ENCODE measurements at places on chromosomes 7 and 10.

GRCh38 chr7:142375710-142376313 lies 118.0 kb upstream of the PRSS58 start:
- DNase-seq, result no peak

- DNase-seq, result no peak
These were observed 25.2 kb downstream of the CDHR3 start for GRCh38 chr7:105988276-105988675.

DNA sequence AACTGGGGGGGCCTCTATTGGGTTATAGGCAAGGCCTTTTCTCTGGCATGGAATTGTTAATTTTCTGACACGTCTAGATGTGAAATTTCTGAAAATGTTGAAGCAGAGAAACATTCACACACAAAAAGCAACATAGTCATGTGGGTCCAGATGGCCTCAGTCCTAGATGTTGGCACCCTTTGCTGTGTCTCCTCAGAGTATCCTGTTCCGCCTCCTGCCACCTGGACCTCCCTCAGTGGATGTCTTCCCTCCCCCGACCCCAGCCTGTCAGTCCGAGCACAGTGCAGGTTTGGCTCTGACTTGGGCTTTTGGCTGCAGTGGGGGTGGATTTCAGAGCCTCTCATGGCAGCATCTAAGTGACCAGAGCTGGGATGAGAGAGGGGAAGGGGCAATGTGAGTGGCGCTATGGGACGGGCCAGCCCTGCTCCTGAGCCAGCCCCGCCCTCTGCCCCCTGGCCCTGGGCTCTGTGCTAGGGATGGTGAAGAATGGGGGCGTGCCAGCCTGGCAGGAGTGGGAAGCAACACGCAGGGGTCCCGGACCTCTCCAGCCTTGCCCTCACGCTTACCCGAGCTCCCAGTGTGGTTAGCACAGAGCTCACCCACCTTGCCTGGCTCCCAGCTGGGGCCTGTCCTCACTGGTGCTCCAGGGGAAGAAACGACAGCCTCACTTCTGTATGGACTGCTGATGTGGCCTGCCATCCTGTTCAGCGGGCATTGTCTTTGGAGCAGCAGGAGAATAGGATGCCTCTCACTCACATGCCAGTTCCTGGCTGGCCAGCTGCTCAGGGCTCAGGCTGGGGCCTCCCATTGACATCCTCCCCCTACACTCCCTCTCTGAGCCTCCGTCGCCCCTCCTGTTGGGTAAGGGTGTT lies 6.2 kb downstream of the ATP6V0E2 start:
- DNase-seq, result no peak

- DNase-seq, result no peak
These were observed 3.3 kb downstream of the MUC3A start for GRCh38 chr7:100952641-100953040.

- no peak for DNase-seq
These were observed 103.4 kb downstream of the FAM204A start for GRCh38 chr10:118238573-118239235.

DNA sequence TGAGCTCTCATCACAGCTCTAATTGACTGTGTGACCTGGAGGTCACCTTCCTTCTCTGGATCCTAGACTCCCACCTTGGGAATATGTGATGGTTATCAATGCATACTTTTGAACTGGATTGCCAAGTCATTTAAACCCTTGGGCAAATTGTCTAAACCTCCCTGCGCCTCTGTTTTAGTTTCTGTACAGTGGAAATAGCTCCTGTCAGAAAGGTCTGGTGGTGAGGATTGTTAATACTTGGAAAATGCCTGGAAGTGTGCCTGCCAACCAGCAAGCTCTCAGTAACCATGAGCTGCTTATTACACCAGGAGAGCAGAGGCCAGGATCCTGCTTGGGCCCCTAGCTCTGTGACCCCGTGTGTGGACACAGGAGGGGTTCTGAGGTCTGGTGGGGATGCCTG lies 108.7 kb upstream of the PPIF start:
- DNase-seq, result no peak

DNA sequence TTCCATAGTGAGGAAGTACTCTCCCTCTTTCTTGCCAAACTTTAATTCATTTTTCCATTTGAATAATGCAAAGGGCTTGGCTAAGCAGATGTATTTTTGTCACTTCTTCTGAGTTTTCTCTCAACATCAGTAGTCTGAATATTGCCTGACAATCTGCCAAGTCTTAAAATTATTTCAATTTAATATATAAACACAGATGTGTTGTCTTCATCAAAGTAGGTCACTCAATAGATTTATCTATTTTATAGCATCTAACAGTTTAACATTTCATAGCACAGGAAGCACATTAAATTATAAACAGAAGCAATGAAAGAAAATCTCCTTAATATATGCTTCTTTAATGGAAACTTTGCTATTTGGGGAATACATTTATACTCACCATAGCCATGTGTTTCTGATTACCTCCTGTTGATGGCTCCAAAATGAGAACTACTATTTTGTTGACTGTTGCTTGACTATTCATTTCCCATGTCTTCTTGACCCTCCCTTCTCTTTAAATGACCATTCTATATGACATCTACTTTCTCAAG lies 4.5 kb downstream of the CPED1 start:
- DNase-seq, result no peak

- no peak for DNase-seq
These were observed 496.2 kb upstream of the SEMA3D start for GRCh38 chr7:85682833-85683620.

- DNase-seq, result no peak
These were observed 305.3 kb upstream of the NFE2L3 start for GRCh38 chr7:25846722-25847121.

- DNase-seq, result no peak
These were observed 22.5 kb upstream of the ECHDC3 start for GRCh38 chr10:11719496-11720259.

DNA sequence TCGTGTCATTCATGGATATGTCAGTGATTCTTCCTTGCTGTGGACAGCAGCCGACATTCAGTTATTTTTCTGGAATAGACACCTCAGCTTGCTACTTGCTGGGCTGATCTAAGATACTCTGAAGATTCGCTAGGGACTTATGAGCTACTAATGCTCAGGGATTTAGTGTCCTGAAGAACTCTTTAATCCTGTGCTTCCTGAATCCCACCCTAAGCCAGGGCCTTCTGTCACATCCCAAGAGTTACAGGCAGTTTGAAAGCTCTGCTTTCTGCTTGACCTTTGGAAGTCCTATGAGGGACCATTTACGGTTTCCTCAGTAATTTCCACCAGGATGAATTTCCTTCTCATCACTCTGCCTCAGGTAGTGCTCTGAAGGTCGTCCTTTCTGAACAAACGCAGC lies at the start of gene PDE6C:
TSS of gene PDE6C (plus strand) at position 227 of the 400 bp plus-strand sequence. CDS start 189 bp downstream, outside the sequence.
- no peak for DNase-seq

DNA sequence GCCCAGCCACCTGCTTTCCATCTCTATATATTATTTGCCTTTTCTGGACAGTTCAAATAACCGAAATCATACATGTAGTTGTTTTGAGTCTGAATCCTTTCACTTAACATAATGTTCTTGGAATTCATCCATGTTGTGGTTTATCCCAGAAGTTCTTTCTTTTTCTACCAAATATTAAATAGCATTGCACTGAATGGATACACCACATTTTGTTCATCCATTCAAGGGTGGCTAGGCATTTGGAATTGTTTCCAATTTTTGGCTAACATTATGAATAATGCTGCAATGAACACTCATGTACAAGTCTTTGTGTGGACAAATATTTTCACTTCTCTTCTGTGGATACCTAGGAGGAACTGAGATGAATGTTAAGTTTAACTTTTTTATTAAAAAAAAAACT lies 18.0 kb downstream of the DNAJC1 start:
- DNase-seq, result no peak

DNA sequence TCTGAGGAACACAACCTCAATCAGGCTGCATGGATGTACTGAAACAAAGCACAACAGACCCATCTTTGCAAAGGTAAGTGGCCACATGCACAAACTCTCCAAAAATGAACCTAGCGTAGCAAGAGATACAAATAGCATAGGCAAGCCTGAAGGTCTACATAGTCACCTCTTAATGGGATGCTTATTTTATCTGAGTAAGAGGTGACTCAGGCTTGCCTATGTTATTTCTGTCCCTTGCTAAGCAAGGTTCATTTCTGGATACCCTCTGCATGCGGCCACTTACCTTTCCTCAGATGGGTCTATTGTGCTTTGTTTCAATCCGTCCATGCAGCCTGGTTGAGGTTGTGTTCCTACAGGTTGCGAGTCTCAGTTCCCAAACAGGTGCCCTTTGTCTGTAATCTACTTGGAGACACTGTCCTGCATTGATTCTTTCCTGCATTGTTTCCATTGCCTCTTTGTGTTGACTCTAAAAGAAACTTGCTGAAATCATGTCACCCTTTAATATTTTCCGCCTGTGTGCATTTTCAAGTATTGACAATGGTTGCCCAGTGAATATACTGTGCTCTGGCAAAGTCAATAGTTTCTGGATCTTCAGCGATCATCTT lies 291.8 kb upstream of the LYZL1 start:
- no peak for DNase-seq

GRCh38 chr10:773562-774161 lies 84.2 kb upstream of the DIP2C start:
- no peak for DNase-seq

GRCh38 chr7:25952261-25953057 lies 199.5 kb upstream of the NFE2L3 start:
- DNase-seq, result no peak

GRCh38 chr7:134114992-134115391 lies 12.1 kb upstream of the LRGUK start:
- no peak for DNase-seq

DNA sequence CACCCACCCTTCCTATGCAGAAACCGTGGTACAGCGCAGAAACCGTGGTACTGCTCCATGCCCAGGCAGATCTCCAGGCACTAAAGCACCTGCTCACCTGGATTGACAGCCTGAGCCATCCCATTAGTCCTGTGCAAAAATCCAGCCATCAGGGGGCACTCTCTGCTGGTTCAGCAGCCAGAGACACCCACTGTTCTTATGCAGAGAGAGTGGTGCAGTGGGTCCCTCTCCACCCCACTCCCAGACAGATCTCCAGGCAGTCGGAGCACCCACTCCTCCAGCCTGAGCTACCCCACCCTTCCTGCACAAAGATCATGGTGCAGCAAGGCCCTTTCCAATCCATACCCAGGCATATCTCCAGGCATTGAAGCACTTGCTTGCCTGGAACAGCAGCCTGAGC lies 219.8 kb downstream of the CTNNA3 start:
- DNase-seq, result no peak

DNA sequence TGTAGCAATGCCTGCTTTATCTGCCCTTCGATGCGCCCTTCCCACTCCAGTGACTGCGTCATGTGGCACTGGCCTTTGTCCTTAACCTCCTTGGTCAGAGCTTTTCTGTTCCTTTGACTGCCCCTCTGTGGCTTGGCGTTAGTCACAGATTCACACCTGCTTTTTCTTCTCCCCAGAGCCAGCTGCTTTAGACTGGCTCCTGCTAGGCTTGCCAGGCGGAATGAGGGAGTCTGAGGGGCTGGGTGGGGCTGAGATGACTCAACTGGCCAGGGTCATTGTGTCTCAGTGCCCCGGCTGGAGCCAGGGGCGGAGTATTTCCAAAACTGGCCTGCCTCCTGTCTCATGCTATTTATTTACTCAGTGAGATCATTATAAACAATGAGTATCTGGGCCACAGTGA lies 194.1 kb downstream of the EMX2 start:
- DNase-seq, result no peak

DNA sequence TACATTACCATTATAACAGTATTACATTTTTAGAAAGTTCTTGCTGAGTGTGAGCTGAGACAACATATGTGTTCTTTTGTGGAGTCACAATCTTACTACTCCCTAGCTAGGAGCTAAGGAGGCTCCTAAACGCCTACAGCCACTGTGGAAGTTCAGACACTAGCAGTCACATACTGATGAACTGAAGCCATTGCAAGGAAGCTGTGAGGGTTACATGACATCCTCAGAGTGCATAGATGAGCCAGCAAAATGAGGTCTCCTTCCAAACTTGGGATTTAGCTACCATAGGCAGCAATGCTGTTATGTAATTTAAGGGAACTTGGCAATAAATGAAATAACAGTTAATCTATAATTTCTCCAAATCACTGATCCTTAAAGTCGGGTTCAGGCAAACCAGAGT lies 10.8 kb upstream of the ST7 start:
- DNase-seq, result no peak

DNA sequence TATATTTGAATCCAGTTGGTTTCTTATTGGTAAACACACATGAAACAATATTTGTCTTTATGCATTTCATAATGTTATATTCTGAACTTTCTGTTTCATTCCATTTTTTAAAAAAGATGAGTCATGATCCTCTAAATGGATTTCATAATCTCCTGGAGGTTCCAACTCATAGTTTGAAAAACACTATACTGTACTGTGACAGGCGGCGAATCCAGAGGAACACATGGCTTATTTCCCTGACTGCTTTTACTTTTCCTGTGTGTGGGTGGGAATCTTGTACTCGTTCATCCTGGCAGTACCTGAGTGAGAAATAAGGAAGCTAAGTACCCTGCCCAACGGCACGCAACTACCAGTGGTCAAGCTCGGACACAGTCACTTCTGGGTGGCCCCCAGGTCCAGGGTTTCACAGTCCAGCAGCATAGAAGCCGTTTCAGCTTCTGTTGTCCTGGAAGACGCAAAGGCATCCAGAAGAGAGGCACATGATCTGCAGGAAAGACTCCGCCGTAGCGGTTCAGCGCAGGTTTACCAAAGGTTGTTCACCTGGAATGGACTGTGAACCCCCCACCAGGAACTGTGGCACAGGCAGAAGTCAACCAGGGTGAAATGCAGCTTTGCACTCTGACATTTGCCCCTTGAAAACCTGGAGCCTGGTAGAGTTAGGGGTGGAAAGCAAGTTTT lies 117.7 kb downstream of the CCNY start:
- DNase-seq, result peak; percentile 37

GRCh38 chr7:70833726-70834125 lies 298.2 kb upstream of the GALNT17 start:
- DNase-seq, result peak; percentile 81

GRCh38 chr10:128263891-128264688 lies 137.9 kb upstream of the MKI67 start:
- DNase-seq, result peak; percentile 14

DNA sequence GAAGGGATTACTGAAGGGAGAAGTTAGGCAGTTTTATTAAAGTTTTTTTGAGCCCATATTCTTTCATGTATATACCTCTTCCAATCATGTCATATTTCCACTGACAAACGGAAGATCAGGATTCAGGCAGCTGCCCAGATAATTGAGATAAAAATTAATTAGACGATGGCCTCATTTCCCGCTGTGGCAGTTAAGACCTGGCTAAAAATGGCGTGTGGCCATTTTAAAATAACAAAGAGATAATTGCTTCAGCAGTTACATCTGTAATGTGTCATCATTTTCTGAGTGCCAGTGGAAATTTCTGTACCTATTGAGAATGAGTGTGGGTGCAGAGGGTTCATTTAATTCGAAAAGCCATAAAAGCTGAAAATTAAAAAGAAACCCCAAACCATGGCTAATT lies 215.1 kb downstream of the STK31 start:
- DNase-seq, result no peak

- no peak for DNase-seq
These were observed 30.5 kb upstream of the VWDE start for GRCh38 chr7:12434012-12434642.
